ENCODE measurements at places on chromosomes 3 and 15.

DNA sequence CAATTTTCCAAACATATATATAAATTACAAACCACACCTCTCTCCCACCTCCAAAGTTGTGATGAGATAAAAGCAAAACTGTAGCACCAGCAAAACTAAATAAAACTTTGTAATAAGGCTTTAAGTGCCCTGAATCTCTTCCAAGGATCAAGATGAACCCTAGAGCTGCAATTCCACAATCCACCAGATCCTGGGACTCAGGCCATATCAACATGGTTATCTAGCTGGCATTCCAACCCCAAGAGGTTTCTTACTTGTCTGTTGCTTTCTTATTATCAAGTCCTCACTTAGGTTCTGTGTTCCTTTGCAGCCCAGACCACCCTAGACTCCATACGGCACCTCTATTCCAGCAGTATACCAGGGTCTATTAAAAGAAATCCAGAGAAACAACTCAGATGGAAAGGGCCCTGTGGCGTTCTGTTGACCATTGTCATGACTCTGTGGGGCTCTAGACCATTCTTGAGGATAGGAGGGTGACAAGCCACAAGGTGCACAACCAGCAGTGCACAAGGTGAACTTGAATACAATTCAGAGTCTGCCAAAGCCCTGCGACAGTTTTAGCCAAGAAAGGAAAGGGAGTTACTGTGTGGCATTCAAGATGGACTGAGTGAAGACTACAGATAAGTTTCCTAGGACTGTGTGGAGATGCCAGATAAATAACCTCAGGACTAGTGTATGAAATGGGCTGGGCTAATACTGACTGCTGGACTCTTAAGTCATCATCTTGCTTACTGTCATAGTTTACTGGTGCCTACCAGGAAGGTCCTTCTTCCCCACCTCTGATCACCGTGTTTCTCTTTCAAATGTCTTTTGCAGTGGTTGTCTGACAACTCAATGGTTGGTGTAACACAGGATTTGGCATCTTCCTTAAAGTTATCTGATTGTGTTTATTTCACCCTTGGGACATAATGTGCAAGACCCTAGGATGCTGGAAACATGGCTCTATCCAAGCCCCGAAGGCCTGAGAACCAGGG, 27.2 kb downstream of the ACKR2 start:
- DNase-seq: no peak

DNA sequence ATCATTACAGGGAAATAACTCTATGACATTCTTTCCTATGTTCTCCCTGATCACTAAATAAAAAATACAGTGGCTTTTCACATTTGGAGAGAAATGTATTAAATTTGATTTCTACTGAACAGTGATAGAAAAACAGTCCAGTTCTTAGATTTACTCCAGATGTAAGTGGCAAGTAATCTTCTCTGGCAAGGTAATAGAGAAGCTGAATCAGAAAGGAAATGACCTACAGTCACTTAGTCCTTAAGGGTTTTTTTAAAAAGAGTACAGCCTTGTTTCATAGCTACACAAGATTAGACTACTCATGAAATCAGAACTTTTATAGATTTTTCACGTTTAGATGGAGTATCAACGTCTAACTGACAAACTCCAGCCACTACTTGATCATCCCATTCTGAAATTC, 236.9 kb downstream of the CADPS start:
- DNase-seq: no peak

DNA sequence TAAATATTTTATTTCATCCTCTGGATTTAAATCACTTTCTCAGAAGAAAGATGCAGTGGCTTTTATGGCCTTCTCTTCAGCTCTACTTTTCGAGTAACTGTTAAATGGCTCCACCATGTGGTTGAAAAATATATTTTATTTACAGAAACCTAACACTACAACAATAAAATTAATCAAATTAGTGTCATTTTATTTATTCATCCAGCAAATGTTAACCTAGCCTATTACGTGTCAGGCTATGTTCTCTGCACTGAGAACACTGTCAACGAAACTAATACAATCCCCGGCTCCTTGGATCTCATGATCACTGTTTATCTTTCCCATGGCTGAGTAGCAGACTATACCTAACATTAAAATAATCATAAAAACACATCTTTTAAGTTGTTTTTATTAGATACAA, 148.0 kb upstream of the OSTN start:
- DNase-seq: no peak

GRCh38 chr15:60009980-60010732, 6.0 kb downstream of the FOXB1 start:
- no peak for DNase-seq

DNA sequence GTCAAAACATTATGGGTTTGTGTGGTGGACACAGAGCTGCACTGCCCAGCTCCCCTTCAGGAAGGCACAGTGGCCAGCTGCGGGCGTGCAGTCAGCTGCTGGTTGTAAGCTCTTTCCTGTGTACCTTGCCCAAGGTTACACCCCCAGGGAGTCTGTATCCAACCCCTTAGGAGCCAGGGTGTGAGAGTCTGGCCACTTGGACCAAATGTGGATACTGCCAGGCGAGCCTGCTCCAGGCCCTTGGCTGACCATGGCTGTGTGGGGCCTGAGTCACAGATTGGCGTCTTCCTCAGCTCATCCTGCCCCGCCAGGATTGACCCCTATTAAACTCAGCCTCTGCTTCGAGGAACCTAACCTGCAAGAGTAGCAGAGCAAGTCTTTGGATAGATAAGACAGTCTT, 56.9 kb downstream of the ABHD5 start:
- DNase-seq: no peak

GRCh38 chr3:144409319-144409718, 437.7 kb downstream of the DIPK2A start:
- DNase-seq: no peak

GRCh38 chr3:106263011-106263410, 394.2 kb upstream of the CBLB start:
- DNase-seq: no peak

DNA sequence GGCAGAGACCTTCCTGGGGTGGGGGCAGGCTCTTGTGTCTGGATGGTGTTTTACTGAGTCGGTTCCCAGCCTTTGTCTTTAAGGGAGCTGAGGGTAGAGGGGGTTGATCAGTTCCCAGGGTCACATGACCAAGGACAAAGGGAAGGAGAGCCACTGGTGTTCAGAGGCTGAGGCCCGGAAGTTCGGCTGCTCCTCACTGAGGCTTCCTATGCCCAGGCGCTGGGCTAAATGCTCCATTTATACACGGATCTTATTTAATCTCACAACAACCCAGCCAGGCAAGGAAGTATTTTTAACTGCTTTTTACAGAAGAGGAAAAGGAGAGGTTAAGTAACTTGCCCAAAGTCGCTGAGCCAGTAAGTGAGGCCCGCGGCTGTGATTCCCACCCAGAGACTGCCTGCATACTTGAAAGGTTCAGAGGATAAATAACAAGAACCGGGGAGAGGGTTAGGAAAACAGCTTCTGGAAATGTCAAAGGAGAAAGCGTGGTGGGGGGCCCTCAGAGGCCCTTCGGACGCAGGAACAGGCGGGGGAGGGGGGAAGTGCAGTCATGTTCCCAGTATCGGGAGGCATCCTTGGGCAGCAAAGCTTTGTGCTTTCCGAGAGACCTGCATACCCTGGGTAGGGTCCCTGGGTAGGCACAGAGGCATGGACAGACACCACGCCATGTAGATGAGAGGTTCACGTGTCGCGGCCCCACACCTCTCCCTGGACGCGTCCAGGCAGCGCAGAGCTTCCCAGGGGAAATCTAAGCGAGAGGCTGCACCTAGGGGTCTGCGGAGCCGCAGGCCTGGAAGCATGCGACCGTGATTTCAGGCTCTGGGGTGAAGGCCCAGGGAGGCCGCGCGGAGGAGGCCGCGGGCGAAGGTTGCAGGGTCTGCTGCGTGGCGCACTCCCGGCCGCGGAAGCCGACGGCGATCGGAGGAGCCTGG, 21.3 kb downstream of the EPHB3 start:
- DNase-seq: no peak

- DNase-seq: no peak
Observed at GRCh38 chr3:121126033-121126706, 218.2 kb downstream of the STXBP5L start.
